GM23248 (cell line): ENCODE measurements at places on chromosomes 5 and 9. TPM values are rescaled to one million over a fixed set of nuclear protein-coding genes. Genes with fewer than 3 reads are reported as not detected.

- DNase-seq: no peak
These were observed 684.4 kb downstream of the MTRR start for GRCh38 chr5:8553364-8553763.

Gene NTRK2
- not detected in 2 replicates for total RNA-seq

Gene ADRA1B
- total RNA-seq: 0.32 and 0.63 TPM in 2 replicates

DNA sequence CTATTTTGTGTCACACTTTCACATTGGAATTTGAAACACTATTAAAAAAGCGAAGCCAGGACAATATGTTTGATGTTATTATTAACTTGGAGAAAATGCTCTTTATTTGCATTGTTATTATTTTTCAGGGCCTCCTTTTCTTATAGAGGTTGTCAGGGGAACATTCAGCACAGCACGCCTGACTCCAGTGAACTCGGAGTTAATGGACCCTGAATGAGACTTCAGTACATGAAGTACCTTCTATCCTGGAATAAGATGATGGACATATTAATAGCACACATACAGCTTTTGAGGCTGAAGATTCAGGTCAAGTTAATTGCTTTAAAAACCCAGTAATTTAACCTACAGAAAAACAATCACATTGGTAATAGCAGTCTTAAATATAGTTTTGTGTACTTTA lies 652.9 kb downstream of the SEMA5A start:
- DNase-seq: no peak

DNA sequence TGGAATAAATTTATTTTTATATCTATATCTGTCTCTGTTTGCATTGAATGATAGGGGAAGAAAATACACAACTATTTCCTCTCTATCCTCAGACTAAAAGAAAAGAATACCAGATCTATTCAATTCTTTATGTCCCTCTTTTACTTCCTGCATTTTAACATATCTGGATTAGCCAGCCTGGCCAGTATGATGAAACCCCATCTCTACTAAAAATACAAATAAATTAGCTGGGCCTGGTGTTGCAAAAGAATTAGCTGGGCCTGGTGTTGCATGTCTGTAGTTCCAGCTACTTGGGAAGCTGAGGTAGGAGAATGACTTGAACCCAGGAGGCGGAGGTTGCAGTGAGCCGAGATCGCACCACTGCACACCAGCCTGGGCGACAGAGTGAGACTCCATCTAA lies 182.0 kb downstream of the LURAP1L start:
- DNase-seq: no peak

GRCh38 chr9:35526087-35526801 lies 36.3 kb downstream of the RUSC2 start:
- DNase-seq: peak; percentile 63

Gene HMCN2
- not detected in 2 replicates for total RNA-seq

GRCh38 chr9:77455312-77455927 lies 192.7 kb downstream of the GNA14 start:
- DNase-seq: peak; percentile 39
